ENCODE measurements at places on chromosomes 6 and 20.

- DNase-seq, result no peak
These were observed 15.5 kb downstream of the PPIL6 start for GRCh38 chr6:109424946-109425345.

DNA sequence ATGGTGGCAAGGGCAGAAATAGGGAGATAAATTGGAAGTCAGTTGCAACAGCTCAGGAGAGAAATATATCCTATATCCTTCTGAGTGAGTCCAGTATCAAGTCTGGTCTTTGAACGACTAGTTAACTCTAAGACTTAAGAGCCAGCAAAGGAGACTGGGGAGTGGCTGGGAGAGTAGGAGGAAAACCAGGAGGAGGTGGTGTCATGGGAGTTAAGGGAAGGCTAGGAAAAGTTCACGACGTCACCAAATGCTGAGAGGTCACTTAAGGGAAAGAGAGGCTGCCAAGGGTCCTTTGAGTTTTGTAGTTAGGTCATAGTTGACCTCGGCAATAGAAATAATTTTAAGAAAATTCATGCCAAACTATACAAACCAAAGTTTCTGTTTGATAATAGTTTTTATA is 25.1 kb downstream of the ACOT13 start:
- DNase-seq, result no peak

DNA sequence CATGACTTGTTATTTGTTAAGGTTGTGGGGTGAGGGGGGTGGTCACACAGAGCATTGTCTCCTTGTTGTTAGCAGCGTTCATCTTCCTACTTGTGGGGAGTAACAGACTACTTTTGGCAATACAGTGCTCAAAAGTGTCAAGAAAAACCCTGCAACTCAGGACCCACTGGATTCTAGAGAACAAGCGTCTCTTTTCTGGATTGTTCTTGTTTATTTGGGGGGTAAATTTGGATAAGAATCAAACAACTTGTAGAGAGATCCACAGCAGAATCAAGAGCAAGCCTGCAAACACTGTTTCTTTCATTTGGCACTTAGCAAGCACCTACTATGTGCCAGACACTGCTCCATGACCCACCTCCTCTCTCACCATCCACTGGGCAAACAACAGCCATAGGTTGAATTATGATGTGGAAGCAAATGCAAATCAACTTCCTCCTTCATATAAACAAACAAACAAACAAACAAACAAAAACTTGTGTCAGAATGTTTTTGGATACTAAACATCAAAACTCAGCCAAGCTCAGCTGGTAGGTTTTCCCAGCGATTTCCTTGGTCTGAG is 4.0 kb upstream of the NR2E1 start:
- DNase-seq, result no peak

- no peak for DNase-seq
These were observed 7.3 kb downstream of the MTCH1 start for GRCh38 chr6:36978421-36979346.

DNA sequence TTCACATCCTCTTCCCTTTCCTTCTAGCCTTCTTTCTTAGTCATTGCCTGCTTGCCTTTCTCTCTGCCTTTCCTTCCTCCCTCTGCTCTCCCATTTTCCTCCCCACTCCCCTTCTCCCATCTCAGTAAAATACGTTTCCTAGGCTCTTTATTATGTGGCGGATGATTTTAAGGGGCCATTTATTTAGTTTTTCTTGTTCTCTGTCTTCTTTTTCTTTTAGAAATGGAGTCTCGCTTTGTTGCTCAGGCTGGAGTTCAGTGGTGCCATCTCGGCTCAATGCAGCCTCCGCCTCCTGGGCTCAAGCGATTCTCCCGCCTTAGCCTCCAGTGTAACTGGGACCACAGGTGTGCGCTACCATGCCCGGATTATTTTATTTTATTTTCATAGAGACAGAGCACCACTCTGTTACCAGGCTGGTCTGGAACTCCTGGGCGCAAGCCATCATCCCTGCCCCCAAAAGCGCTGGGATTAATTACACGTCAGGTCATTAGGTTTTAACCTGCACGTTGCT is 1.5 kb downstream of the MTHFD1L start:
- DNase-seq, result no peak

DNA sequence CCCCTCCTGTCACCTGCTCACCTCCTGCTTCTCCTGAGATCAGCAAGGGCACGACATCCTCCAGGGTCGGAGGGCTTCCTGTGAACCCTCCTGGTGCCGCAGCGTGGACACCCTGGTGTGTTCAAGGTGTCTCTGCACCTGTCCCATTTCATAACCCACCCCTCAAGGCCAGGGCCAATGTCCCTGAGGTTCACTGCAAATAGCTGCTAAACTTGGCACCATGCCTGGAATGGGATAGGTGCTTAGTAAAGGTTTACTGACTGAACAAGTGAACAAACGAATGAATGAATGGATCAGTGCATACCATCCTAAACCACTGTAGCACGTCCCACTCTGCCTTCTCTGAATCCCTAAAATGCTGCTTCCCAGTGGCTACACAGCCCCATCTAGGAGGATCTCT is 35.0 kb downstream of the SIRPA start:
- DNase-seq, result no peak

- no peak for DNase-seq
These were observed 60.6 kb downstream of the STK35 start for GRCh38 chr20:2162125-2162822.

- DNase-seq, result no peak
These were observed 62.1 kb downstream of the FOXO3 start for GRCh38 chr6:108622641-108623298.

DNA sequence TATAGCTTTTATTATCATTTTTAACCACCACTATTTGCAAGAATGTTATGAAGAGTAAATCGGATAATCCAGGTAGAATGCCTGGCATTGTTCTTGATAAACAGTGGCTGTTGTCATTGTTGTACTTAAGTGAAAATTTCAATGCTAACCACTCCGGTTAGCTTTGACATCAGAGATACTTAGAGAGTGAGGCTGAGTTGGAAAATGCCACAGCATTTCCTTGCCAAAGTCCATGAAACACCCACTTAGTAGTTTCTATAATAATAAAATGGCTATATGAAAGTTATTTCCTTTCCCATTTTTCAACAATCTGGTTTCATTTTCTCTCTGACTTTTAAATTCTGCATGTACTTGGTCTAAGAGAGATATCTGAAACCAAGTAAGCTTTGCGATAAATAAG is 132.0 kb downstream of the CDK19 start:
- DNase-seq, result no peak

- DNase-seq, result no peak
These were observed 41.3 kb downstream of the PANK2 start for GRCh38 chr20:3930265-3931206.

- no peak for DNase-seq
These were observed 155.7 kb downstream of the CARMIL1 start for GRCh38 chr6:25434921-25435320.

- no peak for DNase-seq
These were observed 18.3 kb downstream of the PDE10A start for GRCh38 chr6:165644586-165645266.

DNA sequence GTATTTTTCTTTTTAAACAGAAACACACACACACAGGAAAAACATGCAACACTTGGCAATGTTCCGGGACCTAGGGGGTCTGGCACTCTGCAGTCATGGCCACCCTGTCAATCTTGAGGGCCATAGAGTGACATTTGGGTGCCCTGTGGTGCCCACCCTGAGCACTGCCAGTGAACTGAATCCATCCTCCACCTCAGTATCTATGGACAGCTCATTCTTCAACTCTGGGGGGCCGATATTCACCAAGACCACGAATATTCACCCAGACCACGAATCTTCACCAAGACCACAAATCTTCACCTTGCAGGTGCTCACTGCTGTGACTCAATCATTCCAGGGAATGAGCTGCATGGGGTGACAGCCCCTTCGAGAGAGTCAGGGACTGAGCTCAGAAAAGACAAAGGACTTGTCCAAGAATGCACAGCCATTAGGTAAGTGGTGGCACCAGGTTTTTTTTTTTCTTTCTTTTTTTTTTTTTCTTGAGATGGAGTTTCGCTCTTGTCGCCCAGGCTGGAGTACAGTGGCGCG is 19.1 kb downstream of the SNAI1 start:
- DNase-seq, result no peak

DNA sequence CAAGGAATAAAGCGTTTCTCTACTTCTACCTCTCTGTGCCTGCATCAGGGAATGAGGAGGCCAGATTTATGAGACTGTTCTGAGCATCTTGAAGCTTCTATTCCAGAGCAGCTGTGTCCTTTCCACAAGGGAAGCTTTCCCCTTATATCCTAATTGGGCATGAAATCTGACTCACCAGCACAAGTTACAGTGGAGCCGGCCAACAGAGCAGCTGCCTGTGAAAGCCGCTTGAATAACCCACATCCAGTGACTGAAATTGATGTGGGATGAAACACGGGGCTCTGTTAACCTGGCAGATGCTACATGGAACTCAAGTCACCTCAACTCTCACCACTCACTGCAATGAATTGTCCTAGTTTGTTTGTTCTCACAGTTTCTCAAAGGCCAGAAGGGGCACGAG is 400.3 kb downstream of the TFAP2A start:
- no peak for DNase-seq

DNA sequence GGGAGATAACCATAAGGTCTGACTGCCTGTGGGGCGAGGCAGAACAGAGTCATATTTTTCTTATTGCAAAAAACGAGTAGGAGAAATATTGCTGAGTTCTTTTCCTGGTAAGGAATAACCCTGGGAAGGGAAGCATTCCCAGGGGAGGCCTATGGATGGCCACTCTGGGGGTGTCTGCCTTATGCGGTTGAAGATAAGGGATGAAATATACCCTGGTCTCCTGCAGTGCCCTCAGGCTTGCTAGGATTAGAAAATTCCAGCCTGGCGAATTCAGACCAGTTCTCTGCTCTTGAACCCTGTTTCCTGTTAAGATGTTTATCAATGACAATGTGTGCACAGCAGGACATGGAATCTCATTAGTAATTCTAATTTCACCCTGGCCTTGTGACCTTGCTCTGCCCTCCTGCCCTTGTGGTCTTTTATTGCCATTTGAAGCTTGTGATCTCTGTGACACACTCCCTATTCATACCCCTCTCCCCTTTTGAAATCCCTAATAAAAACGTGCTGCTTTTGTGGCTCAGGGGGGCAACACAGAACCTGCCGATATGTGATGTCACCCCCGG is 491.1 kb upstream of the EYS start:
- no peak for DNase-seq

GRCh38 chr6:14001329-14002012 is 76.7 kb downstream of the RNF182 start:
- no peak for DNase-seq

- peak; percentile 11 for DNase-seq
These were observed 283.4 kb downstream of the HAO1 start for GRCh38 chr20:7656687-7657467.

DNA sequence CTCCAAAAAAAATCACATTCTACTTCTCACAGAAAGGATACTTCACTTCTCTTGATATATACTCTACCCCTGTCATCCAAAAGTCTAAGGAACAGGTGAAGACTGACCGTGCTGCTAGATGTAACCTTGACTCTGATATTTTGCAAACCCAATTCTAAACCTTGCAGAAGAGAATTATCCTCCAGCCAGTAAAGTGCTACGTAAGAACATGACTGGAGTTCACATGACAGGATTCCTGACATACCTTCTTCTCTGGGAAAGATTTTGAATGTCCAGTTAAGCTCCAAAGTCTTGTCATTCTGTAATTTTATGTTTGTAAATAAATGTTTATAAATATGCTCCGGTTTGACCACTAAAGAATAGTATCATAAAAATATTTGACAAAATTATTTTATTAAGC is 35.8 kb downstream of the BTBD9 start:
- no peak for DNase-seq

DNA sequence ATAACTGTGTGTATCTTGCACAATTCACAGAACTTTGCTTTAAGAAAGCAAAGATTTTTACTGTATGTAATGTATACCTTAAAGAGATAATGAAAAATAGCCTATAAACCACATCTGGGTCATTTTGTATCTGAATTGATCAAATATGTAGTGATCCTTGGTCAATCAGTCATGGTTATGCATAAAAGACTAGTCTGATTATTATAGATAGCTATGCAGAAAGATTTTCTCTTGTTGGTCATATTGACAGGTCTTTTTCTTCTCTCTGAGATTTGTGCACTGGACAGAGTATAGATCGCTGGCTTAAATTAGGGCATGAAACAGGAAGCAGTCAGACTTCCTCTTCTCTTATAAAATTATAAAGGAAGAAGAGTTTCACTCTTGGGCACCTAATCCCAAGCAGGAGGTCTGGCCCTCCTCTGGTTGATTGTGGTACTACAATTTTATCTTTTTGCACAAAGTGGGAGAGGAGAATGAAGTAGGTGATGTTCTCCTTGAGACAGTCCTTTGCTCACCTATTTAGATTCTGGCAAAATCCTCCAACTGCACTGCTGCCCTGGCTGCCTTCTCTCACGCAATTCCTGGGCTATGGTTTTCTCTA is 380.9 kb upstream of the RGS17 start:
- DNase-seq, result peak; percentile 7

- no peak for DNase-seq
These were observed 141.3 kb upstream of the ARG1 start for GRCh38 chr6:131431718-131432117.

GRCh38 chr20:45467861-45468260 is 1.7 kb upstream of the WFDC2 start:
- DNase-seq, result no peak

GRCh38 chr6:70151616-70152015 is 151.3 kb downstream of the COL9A1 start:
- DNase-seq, result no peak

GRCh38 chr6:11413728-11414127 is 123.8 kb upstream of the TMEM170B start:
- DNase-seq, result no peak

GRCh38 chr6:90631046-90631445 is 44.2 kb upstream of the MAP3K7 start:
- no peak for DNase-seq

GRCh38 chr6:116518621-116519368 is 7.4 kb downstream of the CALHM5 start:
- no peak for DNase-seq

DNA sequence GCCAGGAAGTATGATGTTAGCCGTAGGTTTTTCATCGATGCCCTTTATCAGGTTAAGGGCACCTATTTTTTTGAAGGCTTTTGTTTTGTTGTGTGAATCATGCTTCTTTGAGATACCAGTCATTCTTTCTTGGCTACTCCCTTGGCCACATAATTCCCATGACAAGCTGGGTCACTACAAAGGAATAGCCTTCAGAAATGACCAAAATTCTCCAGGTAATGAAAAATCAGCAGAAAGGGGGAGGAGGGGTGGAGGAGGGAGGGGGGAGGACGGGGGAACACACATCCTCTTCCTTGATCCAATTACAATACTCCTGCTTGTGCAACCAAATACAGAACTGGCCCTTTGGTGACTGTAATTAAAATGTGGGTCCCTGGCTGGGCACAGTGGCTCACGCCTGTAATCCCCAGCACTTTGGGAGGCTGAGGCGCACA is 21.7 kb upstream of the TGM2 start:
- DNase-seq, result no peak

GRCh38 chr20:36199345-36200257 is 36.7 kb upstream of the AAR2 start:
- peak; percentile 50 for DNase-seq

- DNase-seq, result no peak
These were observed 23.2 kb downstream of the AFDN start for GRCh38 chr6:167849846-167850459.

Data from NCI-H1105 (cell line).